ENCODE measurements at places on chromosomes 12 and 14.

DNA sequence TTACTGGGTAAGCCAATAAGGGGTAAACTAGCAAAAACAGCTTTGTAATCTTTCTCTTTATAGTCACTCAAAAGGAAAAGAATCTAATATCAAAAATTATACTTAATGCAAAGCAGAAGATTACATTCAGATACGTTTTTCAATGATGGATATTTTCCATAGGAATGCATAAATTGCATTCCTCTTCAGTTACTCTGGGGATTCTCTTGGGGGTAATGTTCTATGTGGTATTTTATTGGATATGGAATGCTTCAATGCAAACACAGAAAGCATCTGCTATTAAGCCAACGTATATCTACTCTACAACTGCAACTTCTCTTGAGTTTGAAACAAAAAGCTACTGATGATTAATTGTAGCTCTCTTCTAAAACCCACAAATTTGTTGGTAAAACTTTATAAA is 106.0 kb downstream of the SLC41A2 start:
- H3K4me1 ChIP-seq = no peaks in the 10 kb centered on the region
- H3K27me3 ChIP-seq = no peaks in the 10 kb centered on the region
- H3K27ac ChIP-seq = no peak overlapping the region
- no peak overlapping the region for H3K4me3 ChIP-seq
- H3K36me3 ChIP-seq = no peaks in the 10 kb centered on the region

GRCh38 chr12:74953697-74954096 is 255.9 kb downstream of the KCNC2 start:
- no peak for DNase-seq
- no peak overlapping the region for H3K4me3 ChIP-seq
- H3K36me3 ChIP-seq = no peaks in the 10 kb centered on the region

DNA sequence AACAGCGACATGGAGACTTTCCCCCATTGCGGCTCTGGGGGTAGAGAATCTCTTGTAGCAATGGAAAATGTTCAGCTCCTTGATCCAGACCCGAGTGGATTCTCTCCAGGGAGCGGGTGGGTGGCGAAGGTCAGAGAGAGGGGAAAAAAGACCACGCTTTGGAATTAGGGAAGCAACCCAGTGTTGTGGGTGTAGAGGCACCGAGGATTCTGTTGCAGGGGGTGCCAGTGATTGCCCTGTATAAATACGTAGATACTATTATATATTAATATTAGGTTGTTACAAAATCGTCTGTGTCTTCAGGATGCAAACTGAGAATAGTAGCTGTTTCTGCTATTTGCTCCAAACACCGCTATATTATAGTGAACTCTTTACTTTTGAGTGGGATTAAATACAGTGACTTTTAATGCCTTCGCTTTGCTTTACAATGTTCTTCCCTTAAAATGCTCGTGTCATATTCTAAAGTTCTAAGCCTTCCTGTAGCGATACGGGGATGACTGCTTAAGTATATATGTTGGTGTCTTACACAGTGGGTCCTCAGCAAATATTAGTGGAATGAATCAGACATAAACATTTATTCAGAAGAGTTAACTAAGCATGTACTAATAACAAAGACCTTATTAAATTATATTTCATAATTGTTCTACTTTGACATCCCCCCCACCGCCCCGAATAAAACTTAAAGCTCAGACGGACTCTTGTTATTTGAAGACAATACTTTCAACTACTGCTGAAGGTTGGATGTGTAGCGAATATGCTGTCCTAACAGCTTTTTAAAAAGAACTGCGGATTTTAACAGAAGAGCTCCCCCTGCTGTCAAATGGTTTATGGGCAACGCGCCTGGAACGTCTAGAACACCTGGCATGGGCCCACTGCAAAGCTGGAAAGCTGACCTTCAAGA is 136.4 kb upstream of the KRAS start:
- peak overlapping the region; percentile 100 for H3K27ac ChIP-seq
- H3K4me3 ChIP-seq = peak overlapping the region; percentile 84
- peak; percentile 89 for DNase-seq
- no peaks in the 10 kb centered on the region for H3K36me3 ChIP-seq

DNA sequence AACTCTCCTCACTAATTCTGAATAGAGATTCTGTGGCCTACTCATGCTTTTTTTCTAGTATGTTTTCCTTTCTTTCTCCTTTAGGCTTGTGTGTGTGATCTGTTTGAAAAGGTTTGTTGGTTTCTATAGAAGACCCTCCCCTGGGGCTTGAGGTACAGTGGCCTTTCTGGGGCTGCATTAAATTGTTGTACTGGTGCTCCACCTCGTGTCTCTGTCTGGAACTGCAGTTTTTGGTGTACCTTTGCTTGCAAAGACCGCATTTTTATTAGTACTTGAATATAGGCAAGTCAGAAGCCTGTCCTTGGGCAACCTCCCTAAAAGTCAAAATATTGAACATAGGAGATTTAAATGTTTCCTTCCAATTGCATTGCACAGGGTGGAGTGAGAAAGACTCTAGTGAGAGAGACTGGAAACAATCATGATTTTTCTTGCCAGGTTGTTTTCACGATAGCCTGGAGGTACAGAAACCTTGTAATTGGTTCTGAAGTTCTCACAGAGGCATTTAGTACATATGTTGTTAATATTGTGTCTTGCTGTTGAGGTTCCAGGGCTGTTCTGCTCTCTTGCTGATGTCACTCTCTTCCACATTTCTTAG is 39.0 kb downstream of the SLCO1B1 start:
- H3K4me1 ChIP-seq = no peaks in the 10 kb centered on the region
- H3K27me3 ChIP-seq = no peaks in the 10 kb centered on the region
- DNase-seq = no peak
- no peak overlapping the region for H3K27ac ChIP-seq

- H3K4me3 ChIP-seq = no peak overlapping the region
- H3K27me3 ChIP-seq = no peaks in the 10 kb centered on the region
- no peaks in the 10 kb centered on the region for H3K4me1 ChIP-seq
Measured at GRCh38 chr14:101469382-101470247, 91.7 kb upstream of the DIO3 start.

GRCh38 chr14:97824218-97824617 is 1027.0 kb downstream of the VRK1 start:
- no peaks in the 10 kb centered on the region for H3K27me3 ChIP-seq
- H3K27ac ChIP-seq = no peak overlapping the region
- peaks cover 3% of the 10 kb centered on the region for H3K4me1 ChIP-seq
- no peak overlapping the region for H3K4me3 ChIP-seq
- H3K36me3 ChIP-seq = no peaks in the 10 kb centered on the region
- no peak for DNase-seq

GRCh38 chr12:132866251-132866828 is 21.1 kb downstream of the CHFR start:
- H3K36me3 ChIP-seq = peaks cover 50% of the 10 kb centered on the region
- H3K27ac ChIP-seq = no peak overlapping the region
- H3K4me3 ChIP-seq = no peak overlapping the region

- H3K4me1 ChIP-seq = no peaks in the 10 kb centered on the region
- DNase-seq = no peak
- no peak overlapping the region for H3K27ac ChIP-seq
- no peaks in the 10 kb centered on the region for H3K36me3 ChIP-seq
Measured at GRCh38 chr14:25887251-25887878, 710.5 kb downstream of the NOVA1 start.

DNA sequence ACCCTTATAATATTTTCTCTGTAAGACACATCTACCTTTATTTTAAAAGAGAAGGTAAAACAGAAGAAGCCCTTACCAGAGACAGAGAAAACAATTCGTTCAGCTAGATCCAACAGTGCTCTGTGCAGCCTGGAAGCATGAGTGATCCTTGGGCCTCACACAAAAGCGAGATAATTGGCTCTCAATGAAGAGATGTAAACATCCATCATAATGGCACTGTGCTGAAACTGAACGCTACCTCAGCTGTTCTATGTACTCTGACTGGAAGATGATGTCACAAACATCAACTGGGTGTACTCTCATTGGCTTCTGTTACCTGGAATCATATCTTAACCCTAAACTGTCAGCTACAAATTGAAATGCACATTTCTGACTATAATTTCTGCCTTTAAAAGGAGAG is at the start of gene MGAT4C:
Gene MGAT4C, minus strand, starts transcription at position 229 of the 400 bp plus-strand sequence.
- no peaks in the 10 kb centered on the region for H3K4me1 ChIP-seq
- H3K36me3 ChIP-seq = no peaks in the 10 kb centered on the region
- no peak within 1 kb of the TSS for H3K27ac ChIP-seq

DNA sequence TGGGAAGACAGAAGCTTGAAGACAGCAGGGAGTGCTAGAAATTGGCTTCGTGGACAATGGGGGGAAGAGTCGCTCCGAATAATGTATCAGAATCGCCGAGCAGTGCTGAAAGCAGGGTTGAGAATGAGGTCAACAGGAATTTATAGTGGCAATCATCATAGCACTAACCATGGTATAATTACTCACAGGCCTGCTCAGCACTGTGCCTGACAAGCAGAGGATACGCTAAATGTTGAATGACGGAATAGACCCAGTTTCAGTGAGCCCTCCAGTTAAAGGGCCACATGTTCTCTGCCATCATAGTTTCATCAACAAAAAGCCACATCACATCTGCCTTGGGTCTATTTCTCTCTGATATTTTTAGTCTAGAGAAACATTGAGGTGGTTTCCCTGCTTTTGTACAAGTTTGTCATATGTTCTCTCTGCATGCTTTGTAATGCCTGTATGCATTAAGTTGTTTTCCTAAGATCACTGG is 130.3 kb upstream of the EGLN3 start:
- H3K4me1 ChIP-seq = no peaks in the 10 kb centered on the region
- no peaks in the 10 kb centered on the region for H3K36me3 ChIP-seq
- no peak overlapping the region for H3K4me3 ChIP-seq
- H3K27me3 ChIP-seq = no peaks in the 10 kb centered on the region
- no peak for DNase-seq
- no peak overlapping the region for H3K27ac ChIP-seq

- H3K36me3 ChIP-seq = peaks cover 88% of the 10 kb centered on the region
- H3K4me3 ChIP-seq = no peak overlapping the region
- no peak for DNase-seq
- H3K27ac ChIP-seq = no peak overlapping the region
- no peaks in the 10 kb centered on the region for H3K4me1 ChIP-seq
- H3K27me3 ChIP-seq = no peaks in the 10 kb centered on the region
Measured at GRCh38 chr14:67765192-67765834, 51.1 kb downstream of the ZFYVE26 start.

GRCh38 chr12:2225696-2226095 is 172.9 kb downstream of the CACNA1C start:
- H3K27me3 ChIP-seq = no peaks in the 10 kb centered on the region
- H3K27ac ChIP-seq = no peak overlapping the region
- DNase-seq = no peak
- H3K36me3 ChIP-seq = no peaks in the 10 kb centered on the region

DNA sequence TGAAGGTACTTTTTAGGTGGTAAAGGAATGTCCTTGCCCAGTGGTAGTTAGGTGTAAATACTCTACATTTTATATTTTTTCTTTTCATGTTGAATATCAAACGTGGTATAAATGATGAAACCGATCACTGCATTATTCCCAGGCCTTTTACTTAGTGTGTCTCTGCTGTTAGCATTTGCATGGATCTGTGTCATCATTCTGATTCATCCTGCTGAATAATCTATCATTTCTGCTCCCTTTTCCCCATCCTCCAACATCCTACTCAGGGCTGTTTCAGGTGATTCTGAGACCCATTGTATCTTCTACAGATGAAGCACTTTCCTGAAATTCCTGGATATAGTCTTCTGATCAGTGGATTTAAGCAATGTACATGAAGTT is 61.0 kb upstream of the PTHLH start:
- DNase-seq = no peak
- H3K36me3 ChIP-seq = no peaks in the 10 kb centered on the region
- H3K27me3 ChIP-seq = no peaks in the 10 kb centered on the region

DNA sequence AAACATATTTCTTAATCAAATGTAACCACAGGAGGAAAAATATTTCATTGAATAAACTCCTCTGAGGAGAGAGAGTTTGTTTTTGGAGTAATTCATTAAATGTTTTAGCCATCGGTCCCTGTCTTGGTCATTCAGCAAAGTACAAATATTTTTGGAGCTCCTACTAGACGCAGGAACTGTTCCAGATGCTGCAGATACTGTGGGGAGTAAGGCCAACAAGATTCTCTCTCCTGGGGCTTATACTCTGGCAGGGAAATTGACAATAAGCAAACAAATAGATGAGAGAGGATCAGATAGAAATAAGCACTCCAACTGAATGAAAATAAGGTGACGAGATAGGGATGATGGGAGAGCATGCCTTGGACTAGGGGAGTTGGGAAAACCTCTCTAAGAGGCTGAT is 264.1 kb downstream of the TTC8 start:
- no peaks in the 10 kb centered on the region for H3K4me1 ChIP-seq
- peaks cover 9% of the 10 kb centered on the region for H3K27me3 ChIP-seq
- no peaks in the 10 kb centered on the region for H3K36me3 ChIP-seq
- no peak for DNase-seq
- no peak overlapping the region for H3K27ac ChIP-seq

GRCh38 chr12:104232609-104233280 is 17.2 kb downstream of the TXNRD1 start:
- H3K4me3 ChIP-seq = no peak overlapping the region
- H3K36me3 ChIP-seq = no peaks in the 10 kb centered on the region
- no peaks in the 10 kb centered on the region for H3K4me1 ChIP-seq
- DNase-seq = no peak
- no peaks in the 10 kb centered on the region for H3K27me3 ChIP-seq
- H3K27ac ChIP-seq = no peak overlapping the region

- H3K27me3 ChIP-seq = peaks cover 16% of the 10 kb centered on the region
- DNase-seq = no peak
- H3K36me3 ChIP-seq = no peaks in the 10 kb centered on the region
- no peaks in the 10 kb centered on the region for H3K4me1 ChIP-seq
Measured at GRCh38 chr14:37583358-37584210, 11.5 kb downstream of the FOXA1 start.

DNA sequence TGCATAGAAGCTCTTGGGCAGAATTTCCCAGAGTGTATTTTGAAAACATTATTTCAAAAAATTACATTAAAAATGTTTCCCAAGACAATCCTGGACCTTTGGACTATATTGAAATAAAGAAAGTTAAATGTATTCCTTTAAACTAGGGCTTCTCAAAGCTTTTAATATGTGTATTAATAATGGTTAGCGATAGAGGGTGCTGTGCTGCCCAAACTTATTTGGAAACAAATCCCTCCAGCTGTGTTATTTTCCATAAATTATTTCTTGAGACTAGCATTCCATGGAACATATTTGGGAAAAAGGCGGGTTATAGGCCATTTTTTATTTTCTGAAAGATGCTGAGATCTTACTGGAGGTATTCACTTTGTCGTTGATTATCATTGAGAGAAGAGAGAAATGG is 397.8 kb upstream of the MIS18BP1 start:
- no peaks in the 10 kb centered on the region for H3K36me3 ChIP-seq
- H3K4me3 ChIP-seq = no peak overlapping the region
- H3K27me3 ChIP-seq = no peaks in the 10 kb centered on the region
- DNase-seq = no peak
- H3K4me1 ChIP-seq = no peaks in the 10 kb centered on the region

GRCh38 chr12:32569259-32569658 is 109.8 kb upstream of the DNM1L start:
- no peaks in the 10 kb centered on the region for H3K27me3 ChIP-seq
- H3K4me3 ChIP-seq = no peak overlapping the region
- no peak for DNase-seq
- no peak overlapping the region for H3K27ac ChIP-seq
- no peaks in the 10 kb centered on the region for H3K36me3 ChIP-seq

DNA sequence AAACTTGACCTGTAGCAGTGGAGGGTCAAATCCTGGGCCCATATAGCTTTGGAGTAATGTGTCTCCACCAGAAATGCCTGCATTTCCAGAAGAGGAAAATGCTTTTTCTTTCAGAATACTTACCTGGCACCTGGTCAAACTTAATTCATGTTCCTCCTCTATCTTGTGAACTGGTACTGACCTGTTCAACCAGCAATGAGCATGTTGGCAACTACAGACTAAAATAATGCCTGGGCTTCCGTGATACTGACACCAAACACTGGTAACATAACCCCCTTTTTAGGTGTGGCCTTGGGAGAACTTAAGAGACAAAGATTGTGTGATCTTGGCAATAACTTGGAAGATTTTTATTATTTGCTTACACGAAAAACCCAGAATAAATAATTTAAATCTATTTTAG is 23.8 kb upstream of the MGST1 start:
- H3K36me3 ChIP-seq = no peaks in the 10 kb centered on the region
- H3K4me3 ChIP-seq = no peak overlapping the region
- H3K27ac ChIP-seq = no peak overlapping the region
- no peaks in the 10 kb centered on the region for H3K4me1 ChIP-seq
- no peak for DNase-seq
